ENCODE measurements at places on chromosomes 1 and 21.
A peak's percentile ranks its signal among the peaks of the same experiment; 100 is the strongest.

DNA sequence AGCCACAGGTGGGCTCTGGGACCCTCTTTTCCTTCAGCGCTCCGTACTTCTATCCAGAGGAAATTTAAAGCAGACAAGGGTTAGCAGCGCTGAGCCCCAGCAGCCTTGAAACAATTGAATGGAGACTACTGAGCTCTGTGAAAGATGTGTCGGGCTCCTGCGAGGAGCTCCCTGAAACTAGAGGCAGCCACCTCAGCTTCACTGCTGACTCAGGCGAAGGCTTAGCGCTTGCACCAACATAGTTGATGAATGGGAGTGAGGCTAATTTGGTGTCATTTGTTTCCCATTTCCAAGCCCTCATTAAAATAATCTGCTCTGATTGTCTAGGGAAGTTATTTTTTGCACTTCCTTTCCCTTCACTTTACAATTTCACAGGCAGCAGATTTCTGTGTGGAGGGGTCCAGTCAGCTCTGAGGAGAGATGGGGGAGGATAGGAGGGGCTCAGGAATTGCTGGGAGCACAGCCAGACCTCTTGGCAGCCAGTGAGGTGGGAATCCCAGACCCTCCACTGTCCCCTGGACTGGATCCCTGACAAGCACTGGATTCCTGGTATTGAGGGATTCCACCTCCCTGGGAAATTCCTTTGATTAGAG is 398.9 kb upstream of the PLXNA2 start:
- DNase-seq: no peak

DNA sequence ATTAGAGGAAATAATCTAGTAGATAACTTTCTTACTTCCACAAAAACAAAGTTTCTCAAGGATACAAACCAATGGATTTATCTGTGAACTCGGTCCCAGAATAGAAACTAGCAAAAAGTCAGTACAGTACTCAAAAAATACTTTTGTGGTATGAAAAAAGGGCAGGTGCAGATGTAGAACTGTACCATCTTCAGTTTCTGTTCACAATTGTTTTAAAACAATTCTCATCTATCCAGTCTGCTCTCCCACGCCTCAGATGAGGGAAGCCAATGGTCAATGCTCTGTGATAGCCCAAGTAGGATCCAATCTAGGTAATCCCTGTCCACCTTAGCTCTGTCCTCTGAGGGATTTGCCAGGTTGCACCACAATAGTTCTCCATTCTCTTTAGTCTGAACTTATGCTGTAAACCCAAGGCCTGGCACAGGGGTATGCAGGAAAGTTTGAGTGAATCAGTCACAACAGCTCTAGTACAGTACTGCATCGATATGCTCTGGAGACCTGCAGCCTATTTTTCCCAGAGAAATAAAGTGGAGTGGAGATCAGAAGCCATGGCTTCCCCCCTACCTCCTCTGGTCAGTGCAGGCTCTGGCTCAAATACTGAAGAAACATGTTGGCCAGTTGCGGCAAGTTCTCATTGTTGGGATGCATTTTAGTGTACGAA is 1.4 kb downstream of the KTI12 start:
- DNase-seq: no peak

DNA sequence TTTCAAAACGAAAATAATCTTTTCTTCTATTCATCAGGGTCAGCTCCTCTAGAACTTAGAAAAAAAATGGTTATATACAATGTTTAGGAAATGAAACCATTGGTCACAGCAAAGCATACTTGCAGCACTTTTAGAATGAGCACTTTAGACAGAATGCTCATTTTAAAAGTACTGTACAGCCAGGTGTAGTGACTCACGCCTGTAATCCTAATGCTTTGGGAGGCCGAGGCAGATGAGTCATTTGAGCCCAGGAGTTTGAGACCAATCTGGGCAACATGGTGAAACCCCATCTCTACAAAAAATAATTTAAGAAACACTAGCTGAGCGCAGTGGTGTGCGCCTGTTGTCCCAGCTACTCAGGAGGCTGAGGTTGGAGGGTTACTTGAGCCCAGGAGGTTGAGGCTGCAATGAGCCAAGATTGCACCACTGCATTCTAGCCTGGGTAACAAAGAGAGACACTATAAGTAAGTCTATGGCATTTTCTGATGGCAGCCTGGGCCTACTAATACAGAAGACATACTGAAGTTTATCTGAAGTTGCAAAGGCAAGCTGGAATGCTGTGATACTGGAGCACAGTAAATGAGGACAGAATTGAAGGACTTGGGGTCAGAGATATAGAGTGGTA is 48.9 kb upstream of the ZNF326 start:
- peak; percentile 18 for DNase-seq

DNA sequence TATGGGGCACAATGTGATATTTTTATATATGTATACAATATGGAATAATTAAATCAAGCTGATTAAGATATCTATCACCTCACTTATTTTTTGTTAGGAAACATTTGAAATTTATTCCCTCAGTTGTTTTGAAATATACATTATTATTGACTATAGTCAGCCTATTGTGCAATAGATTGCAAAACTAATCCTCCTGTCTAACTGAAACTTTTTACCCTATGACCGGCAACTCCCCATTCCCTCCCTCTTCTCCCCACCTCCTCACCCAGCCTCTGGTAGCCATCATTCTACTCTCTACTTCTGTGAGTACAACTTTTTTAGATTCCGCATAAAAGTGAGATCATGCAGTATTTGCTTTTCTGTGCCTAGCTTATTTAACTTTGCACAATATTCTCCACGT is 117.7 kb upstream of the SGIP1 start:
- DNase-seq: no peak

- no peak for DNase-seq
Measured at GRCh38 chr1:187621951-187622350, 793.2 kb downstream of the PLA2G4A start.

- no peak for DNase-seq
Measured at GRCh38 chr1:110120960-110121561, 8.8 kb downstream of the UBL4B start.

DNA sequence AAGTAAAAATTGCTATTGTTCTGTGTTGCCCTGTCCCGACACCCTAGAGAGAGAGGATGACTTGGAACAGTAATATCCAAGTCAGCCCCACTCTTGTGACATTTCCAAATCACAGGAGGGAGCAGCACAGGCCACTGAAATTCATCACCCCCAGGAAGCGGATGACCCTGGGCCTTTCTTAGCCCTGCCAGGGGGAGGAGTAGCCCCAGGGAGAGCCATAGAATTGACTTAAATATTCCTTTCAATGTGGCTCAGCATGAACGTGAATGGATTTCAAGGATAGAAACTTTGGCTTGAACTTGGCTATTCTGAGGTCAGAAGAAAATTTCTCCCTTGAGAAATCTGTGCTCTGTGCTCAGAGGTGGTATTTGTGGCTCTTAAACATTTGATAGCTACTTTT is 80.6 kb downstream of the CENPF start:
- no peak for DNase-seq

GRCh38 chr1:111412839-111413238 is 14.7 kb downstream of the OVGP1 start:
- no peak for DNase-seq

GRCh38 chr21:37199057-37199924 is 67.8 kb downstream of the VPS26C start:
- DNase-seq: no peak

- no peak for DNase-seq
Measured at GRCh38 chr1:115413208-115413607, 75.2 kb upstream of the NGF start.

DNA sequence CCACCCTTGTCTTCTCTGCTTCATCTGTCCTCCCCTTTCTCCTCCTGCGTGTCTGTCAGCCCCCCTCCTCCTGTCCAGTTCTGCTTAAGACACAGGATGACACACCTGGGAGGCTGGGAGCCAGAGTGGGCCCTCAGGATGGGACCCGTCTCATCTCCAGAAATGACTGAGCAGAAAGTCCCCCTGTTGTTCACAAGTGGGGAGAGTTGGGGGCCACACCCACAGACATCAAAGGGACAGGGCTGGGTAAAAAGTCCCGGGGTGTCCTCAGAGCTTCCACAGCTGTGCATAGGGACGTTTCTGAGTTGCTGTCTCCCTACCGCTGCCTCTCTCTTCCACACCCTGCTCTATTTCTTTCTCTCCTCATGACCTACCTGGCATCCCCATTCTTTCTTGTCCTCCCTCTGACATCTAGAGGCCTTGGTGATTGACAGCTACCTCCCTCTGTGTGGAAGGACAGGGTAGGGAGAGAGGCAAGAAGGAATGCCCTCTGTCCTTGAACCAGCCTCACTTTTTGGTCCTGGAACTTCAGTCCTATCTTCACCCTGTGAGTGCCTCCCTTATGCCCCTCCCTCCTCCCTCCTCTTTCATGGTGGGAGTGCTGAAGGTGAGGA is 19.5 kb upstream of the SH2D2A start:
- DNase-seq: no peak

DNA sequence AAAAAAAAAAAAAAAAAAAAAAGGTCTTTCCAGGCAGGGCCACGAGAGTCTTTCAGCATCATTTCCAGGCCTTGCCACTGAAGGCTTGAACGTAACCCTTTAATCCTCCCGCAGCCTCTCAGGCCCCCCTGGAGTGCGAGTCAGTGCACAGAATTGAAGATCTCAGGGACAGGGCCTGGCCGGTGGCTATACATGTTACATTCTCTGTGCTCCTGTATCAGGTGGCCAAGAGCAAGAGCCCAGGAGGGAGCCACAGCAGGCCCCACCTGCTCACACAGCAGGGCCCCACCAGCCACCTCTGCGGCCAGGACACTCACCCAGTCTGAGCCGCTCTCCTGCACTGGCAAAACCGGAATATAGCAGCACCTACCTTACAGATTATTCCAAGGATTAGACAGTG is 34.1 kb upstream of the SLC25A33 start:
- DNase-seq: no peak

DNA sequence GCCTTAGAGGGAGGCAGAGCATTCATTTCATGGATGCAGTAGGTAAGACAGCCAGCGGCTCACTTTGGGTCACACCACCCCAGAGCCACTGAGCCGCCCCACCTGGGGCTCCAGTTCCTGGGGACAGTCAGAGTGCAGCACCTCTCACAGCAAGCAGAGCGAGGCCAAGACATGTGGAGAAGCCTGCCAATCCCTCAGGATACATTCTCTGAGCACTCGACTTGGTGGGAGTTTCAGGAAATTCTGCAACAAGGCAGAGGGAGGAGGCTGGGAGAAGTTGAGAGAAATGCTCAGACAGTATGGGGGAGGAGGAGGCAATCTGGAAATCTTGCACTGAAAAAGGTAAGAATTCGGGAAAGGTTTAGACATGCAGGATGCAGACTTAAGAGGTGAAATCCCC is 60.8 kb upstream of the WLS start:
- DNase-seq: no peak

DNA sequence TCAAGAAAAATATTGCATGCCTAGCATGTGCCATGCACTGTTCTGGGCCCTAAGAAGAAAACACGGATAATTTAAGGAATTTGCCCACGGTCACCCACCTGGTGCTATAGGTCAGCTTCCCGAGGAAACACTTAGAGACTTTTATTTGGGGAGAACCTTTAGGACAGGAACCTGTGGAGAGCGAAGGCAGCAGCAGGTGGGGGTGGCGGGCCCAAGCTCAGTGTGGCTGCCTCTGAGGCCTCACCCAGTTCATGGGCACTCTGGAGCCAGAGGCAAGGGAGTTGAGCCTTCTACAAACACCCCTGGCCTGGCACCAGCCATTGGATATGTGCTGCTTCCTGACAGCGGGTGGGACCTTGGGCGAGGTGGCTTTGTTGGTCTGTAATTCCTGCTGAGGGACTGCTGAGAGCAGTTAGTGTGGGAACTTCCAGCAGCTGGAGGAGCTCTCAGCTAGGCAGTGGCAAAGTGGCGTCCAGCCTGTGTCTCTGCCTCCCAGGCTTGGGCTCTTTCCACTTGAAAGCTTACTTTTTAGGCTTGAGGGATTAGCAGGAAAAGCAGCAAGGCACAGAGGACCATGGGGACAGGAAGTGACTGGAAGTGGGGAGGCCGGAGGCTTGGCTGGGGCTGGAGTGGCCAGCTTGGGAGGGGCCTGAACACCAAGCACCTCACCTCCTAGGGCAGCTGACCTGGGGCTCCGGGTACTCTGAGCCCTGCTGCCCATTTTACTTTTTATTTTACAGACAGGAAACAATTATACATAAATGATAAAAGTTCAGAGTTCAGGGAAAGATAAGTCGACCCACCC is 19.1 kb downstream of the MRPL37 start:
- no peak for DNase-seq

- peak; percentile 47 for DNase-seq
Measured at GRCh38 chr1:98405581-98406074, 255.9 kb upstream of the SNX7 start.

- no peak for DNase-seq
Measured at GRCh38 chr21:45543710-45544448, 1.6 kb upstream of the SLC19A1 start.

- no peak for DNase-seq
Measured at GRCh38 chr1:58094221-58094620, 452.3 kb downstream of the OMA1 start.

GRCh38 chr1:32681999-32682398 is 20.6 kb downstream of the SYNC start:
- DNase-seq: no peak

GRCh38 chr21:38909929-38910328 is 104.2 kb downstream of the ETS2 start:
- DNase-seq: no peak

- DNase-seq: peak; percentile 70
Measured at GRCh38 chr1:41381692-41382479, 20.7 kb downstream of the FOXO6 start.

DNA sequence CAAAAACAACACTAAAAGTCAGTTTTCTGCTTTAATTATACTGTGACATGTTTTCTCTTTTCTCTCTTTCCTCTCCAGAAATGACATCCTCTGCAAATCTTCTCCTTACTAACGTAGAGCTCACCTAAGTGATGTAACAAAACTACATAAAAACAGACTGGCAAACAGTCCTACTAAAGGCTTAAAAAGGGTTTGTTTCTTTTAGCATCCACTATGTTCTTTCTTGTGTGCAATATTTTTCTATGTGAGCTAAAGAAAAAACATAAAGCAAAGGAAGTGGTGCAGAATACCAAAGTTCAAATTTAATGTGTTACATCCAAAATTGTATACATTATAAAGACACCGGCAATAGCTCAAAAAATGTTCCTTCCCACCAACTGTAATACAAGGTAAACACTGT is 14.5 kb downstream of the USP24 start:
- no peak for DNase-seq

DNA sequence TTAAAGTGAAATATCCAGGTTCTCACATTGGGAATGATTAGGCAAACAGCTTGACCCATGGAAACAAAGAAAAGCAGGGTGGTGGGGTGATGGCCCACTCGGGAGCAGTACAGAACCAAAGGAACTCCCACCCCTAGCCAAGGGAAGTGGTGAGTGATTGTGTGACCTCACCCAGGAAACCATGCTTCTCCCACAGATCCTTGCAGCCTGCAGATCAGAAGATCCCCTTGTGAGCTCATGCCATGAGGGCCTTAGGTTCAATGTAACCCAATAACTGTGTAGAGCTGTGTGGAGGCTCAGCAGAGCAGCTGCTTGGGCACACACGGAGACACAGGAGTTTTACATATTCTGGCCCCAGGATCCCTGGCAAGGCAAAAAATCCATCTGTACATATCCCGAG is 311.8 kb upstream of the DPYD start:
- no peak for DNase-seq

GRCh38 chr1:204110894-204111633 is 38.1 kb downstream of the SOX13 start:
- no peak for DNase-seq

GRCh38 chr1:182069028-182069466 is 7.5 kb upstream of the ZNF648 start:
- peak; percentile 70 for DNase-seq

GRCh38 chr1:145977486-145978470 is 13.3 kb downstream of the POLR3GL start:
- DNase-seq: peak; percentile 80
